ENCODE measurements at places on chromosomes 3 and 15. TPM values are rescaled to one million over a fixed set of nuclear protein-coding genes. Genes with fewer than 3 reads are reported as not detected.
A peak's percentile ranks its signal among the peaks of the same experiment; 100 is the strongest.

Gene SATB1
- 26.2 TPM for total RNA-seq

GRCh38 chr3:134824791-134825190, 29.7 kb downstream of the EPHB1 start:
- DNase-seq = no peak
- H3K36me3 ChIP-seq = no peaks in the 10 kb centered on the region
- H3K27ac ChIP-seq = no peak overlapping the region
- H3K27me3 ChIP-seq = no peaks in the 10 kb centered on the region

DNA sequence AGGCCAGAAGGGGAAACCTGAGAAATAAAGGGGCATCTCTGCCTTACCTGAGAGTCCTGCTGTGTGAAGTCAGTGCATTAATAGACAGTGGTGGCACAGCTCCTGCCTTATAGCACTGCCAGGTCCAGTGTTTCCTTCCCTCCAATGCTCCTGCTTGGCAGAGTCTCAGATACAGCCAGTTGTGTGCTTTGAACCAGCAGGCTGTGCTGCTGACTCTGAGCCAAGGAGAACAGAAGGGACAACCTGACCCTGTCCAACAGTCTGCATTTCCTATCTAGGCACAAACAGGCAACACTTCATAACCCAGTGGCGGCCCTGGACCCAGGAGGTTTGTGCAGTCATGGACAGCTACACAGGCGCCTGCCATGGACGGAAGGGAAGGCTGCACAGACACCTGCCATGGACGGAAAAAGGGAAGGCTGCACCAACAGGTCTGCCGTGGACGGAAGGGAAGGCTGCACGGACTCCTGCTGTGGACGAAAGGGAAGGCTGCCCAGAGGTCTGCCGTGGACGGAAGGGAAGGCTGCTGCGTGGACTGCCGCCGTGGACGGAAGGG, 33.9 kb upstream of the PLXNA1 start:
- H3K27ac ChIP-seq = no peak overlapping the region
- no peak for DNase-seq
- H3K27me3 ChIP-seq = no peaks in the 10 kb centered on the region
- H3K4me3 ChIP-seq = no peak overlapping the region
- H3K4me1 ChIP-seq = no peaks in the 10 kb centered on the region

- H3K4me3 ChIP-seq = peak within 1 kb of the TSS; percentile 62
- peaks cover 4% of the 10 kb centered on the region for H3K4me1 ChIP-seq
- H3K27me3 ChIP-seq = no peaks in the 10 kb centered on the region
- no peaks in the 10 kb centered on the region for H3K36me3 ChIP-seq
- DNase-seq = peak; percentile 63
These were observed at the start of gene CCDC80 for GRCh38 chr3:112640930-112641801. CCDC80 (minus strand) TSS chr3:112641143; CDS start chr3:112639905, 1,238 bp downstream.

DNA sequence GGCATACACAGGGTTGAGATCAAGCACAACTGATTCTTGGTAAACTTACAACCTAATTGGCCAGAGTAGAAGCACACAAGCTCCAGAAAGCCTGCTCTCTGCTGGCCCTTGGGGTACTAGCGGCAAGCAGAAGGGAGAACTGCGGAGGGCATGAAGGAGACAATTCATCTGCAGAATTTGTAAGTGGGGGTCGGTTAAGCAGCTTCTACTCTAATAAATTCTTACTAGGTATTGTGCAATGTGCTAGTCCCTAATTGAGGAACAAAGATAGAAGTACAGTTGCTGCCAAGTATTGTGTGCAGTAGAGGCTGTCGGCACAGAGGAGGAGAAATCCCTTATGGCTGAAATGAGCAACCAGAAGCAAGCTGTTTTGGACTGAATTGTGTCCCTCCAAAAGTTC, 91.2 kb upstream of the VEPH1 start:
- no peaks in the 10 kb centered on the region for H3K36me3 ChIP-seq
- H3K27ac ChIP-seq = no peak overlapping the region
- no peaks in the 10 kb centered on the region for H3K4me1 ChIP-seq
- no peaks in the 10 kb centered on the region for H3K27me3 ChIP-seq

Gene ISLR
- 186 TPM for total RNA-seq

- no peak for DNase-seq
- no peaks in the 10 kb centered on the region for H3K4me1 ChIP-seq
- H3K36me3 ChIP-seq = no peaks in the 10 kb centered on the region
These were observed 19.4 kb downstream of the CCR1 start for GRCh38 chr3:46188708-46189107.

- H3K27me3 ChIP-seq = no peaks in the 10 kb centered on the region
- no peak overlapping the region for H3K27ac ChIP-seq
- H3K4me3 ChIP-seq = no peak overlapping the region
- no peaks in the 10 kb centered on the region for H3K36me3 ChIP-seq
These were observed 670.3 kb downstream of the TBL1XR1 start for GRCh38 chr3:176526942-176527341.
